ENCODE measurements at places on chromosomes 4 and X.

- H3K36me3 ChIP-seq, result no peaks in the 10 kb centered on the region
- H3K4me1 ChIP-seq, result no peaks in the 10 kb centered on the region
- H3K27me3 ChIP-seq, result no peaks in the 10 kb centered on the region
- no peak overlapping the region for H3K4me3 ChIP-seq
- no peak for DNase-seq
- H3K27ac ChIP-seq, result no peak overlapping the region
Measured at GRCh38 chrX:54794028-54794427, 4.0 kb downstream of the ITIH6 start.

DNA sequence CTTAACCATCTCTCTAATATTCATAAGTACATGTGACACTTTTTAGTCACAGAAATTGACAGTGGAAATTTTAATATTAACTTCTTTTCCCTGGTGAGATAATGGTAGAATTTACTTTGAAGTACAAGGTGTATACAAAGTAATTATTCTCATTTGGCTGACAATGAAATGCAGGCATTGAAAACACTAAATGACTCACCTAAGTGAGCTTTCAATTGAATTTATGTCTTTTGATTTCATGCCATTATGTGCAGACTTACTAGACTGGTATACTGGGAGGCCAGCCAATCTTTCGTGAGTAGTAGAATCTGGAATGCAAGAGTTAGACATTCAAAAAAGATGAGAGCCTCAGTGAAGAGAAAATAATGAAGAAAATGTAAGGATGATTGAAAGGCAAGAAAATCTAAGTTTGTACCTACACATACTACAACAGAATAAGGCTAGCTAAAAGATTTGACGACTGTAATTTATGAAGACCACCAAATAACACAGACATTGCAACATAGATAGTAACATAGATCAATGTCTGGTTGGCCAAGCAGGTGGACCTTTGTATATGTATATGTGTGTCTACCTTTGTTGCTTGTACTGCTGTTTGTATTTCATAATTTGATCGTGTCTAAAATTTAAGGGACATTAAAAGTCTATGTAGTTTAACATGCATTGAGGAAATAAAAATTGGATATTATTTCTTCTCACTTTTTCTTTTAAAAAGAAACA is 459.7 kb downstream of the IL15 start:
- H3K27me3 ChIP-seq, result no peaks in the 10 kb centered on the region
- H3K36me3 ChIP-seq, result no peaks in the 10 kb centered on the region
- H3K4me3 ChIP-seq, result no peak overlapping the region
- no peak overlapping the region for H3K27ac ChIP-seq

DNA sequence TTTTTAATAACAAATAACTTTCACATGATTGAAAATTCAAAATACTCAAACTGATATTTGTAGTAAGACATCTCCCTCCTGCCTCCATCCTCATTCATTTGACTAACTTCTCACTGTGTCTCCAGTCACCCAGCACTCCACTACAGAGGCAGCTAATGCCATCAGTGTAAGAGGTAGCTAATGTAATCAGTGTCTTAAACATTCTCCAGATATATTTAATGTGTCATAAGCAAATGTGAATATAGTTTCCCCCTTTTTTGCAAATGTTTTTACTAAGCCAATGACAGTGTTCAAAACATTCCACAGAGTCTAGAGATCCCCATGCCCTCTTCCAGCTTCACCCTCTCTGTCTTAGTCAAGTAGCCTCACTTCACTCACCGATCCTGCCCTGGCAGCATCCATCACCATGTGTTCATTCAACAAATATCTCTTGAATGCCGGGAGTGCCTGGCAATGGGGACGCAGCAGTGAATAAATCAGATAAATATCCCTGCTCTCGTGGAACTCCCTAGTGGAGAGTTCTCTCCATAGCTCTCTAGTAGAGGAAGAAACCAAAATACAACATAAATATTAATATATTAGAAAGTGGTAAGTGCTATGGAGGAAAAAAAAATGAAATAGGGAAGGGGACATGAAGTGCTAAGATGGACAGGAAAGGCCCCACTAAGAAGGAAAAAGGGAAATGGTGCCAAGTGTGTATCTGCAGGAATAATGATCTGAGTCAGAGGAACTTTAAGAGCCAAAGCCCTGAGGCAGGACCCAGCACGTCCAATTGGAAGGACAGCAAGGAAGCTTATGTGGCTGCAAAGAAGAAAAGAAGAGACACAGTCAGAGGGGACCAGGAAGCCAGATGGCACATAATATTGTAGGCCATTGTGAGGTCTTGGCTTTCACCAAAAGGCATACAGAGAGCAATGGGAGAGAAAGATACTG is 18.7 kb downstream of the SCFD2 start:
- no peaks in the 10 kb centered on the region for H3K4me1 ChIP-seq
- H3K27me3 ChIP-seq, result no peaks in the 10 kb centered on the region
- DNase-seq, result no peak
- no peak overlapping the region for H3K27ac ChIP-seq
- no peak overlapping the region for H3K4me3 ChIP-seq

DNA sequence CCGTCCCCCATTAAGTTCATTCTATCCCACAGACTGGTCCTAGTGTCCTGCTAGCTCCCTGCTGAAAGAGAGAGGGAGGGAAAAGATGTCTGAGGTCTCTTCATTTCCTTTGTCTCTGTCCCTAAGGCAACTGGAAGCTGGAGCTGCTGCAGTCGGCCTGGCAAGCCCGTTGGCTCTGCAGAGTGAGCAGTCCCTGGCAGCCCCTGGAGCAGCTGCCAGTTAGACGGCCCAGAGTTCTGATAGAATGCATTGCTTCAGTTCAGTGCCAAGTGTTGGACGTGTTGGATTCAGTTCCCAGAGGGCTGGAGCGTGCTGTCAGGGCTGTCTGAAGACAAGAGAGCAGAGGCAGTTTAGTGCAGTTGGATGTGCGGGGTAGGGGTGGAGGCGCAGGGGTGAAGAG is 975 bp downstream of the KCNE5 start:
- no peaks in the 10 kb centered on the region for H3K4me1 ChIP-seq
- H3K36me3 ChIP-seq, result no peaks in the 10 kb centered on the region
- DNase-seq, result no peak
- no peak overlapping the region for H3K27ac ChIP-seq
